Nephron progenitor cell (in vitro differentiated cells): ENCODE measurements at places on chromosomes 4 and X.

- no peak for DNase-seq
Observed at GRCh38 chr4:2621419-2621818, 85.0 kb downstream of the FAM193A start.

DNA sequence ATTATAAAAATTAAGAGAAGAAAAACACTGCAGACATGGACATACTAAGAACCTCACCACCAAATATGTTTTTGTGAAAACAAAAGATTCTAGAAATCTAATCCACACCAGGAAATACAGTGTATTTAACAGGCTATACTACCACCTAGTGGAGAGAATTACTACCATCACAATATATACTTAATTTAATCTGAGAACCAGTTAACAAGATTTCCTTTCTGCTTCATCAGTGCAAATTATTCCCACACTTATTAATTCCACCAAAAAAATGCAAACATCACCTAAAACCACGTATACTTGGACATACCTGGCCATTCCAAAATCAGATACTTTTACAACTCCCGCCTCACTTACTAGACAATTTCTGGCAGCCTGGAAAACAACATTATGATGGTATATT, 7.0 kb upstream of the TXK start:
- no peak for DNase-seq

- no peak for DNase-seq
Observed at GRCh38 chr4:56870946-56871345, 36.8 kb upstream of the REST start.

GRCh38 chrX:136019226-136019625, 34.0 kb downstream of the SLC9A6 start:
- no peak for DNase-seq

GRCh38 chrX:13888284-13888683, 71.4 kb upstream of the GPM6B start:
- DNase-seq, result no peak

- no peak for DNase-seq
Observed at GRCh38 chr4:907691-908425, 24.3 kb downstream of the GAK start.

GRCh38 chrX:129939986-129940385, 34.0 kb downstream of the UTP14A start:
- no peak for DNase-seq

- no peak for DNase-seq
Observed at GRCh38 chrX:41022566-41022965, 62.7 kb upstream of the USP9X start.

GRCh38 chrX:84340968-84341367, 153.0 kb upstream of the RPS6KA6 start:
- no peak for DNase-seq

GRCh38 chr4:139171876-139172691, 4.9 kb downstream of the ELF2 start:
- no peak for DNase-seq

DNA sequence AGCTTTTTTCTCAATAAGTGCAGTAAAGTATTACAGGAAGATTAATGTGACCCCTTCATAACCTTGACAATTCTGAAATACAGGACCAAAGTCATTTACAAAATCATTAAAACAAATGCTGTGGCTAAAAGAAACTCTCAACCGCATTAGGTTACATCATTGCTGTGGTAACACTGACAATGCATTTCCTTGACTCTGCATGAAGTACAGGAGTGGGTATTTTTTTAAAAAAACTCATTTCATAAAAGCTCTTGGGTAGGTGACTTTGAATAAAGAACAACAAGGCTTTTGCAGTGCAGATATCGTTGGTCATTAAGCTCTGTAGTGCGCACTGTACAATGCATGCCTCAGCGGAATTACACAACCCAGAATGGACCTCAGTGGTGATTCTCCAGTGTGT, 23.4 kb upstream of the XK start:
- DNase-seq, result no peak

GRCh38 chr4:146943691-146944375, 1.8 kb downstream of the TTC29 start:
- no peak for DNase-seq

DNA sequence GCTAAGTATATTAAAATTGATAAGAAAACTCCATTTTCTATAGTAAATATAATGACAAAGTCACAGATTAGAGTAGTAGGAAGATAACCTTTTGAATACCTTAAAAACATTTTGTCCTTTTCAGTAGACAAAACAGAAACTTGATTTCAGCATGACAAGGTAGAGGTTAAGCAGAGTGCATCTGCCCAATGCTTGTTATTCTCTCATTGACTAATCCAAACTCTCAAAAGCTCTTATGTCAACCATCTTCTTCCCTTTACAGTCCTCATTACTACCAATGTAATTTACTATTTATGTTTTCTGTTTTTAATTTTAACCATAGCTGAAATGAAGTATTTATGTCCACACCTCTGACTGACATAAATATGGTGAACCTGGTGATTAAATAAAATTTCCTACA, 11.1 kb downstream of the NIPAL1 start:
- DNase-seq, result no peak

DNA sequence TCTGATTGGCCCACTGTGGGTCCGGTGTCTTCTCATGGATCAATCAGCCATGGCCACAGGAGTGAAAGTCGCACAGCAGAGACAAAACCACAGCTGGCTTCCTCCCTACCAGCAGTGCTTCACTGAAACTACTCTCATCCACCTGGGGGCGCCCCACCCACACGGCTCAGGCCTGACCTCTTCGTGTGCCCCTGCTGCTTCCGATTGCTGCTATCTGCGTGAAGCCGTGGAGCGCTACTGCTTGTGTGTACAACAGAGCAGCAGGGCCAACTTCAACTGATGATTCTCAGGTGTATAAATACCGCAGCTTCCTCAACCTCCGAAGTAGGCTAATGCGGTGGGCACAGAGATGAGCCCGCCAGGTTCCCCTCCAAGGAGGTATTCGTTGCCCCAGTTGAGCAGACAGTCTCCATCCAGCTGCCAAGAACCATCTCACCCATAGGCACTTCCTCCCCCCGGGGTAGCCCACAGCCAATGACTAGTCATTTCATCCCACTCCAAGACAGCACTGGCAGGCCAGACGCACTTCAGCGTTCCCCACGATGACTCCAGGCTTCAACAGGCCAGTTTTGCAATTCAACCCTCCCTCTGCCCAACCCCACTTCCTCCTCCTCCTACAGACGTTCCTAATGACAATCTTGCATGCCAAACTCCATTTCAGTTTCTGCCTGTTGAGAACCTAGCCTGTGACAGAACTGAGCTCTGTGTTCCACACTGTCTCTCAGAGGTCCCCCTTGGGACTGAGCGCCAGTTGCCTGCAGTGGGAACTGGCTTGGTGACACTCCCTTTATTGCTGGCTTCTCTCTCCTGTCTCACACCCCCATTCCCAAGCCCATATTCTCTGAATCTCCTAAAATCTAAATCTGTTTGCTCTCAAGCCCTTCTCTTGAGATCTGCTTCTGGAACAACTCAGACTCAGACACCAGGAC, 41.3 kb upstream of the ATP6AP2 start:
- peak; percentile 16 for DNase-seq

- peak; percentile 61 for DNase-seq
Observed at GRCh38 chrX:119757979-119758730, at the start of gene SOWAHD. SOWAHD (plus strand) TSS chrX:119758588; CDS start chrX:119758668, 80 bp downstream.

DNA sequence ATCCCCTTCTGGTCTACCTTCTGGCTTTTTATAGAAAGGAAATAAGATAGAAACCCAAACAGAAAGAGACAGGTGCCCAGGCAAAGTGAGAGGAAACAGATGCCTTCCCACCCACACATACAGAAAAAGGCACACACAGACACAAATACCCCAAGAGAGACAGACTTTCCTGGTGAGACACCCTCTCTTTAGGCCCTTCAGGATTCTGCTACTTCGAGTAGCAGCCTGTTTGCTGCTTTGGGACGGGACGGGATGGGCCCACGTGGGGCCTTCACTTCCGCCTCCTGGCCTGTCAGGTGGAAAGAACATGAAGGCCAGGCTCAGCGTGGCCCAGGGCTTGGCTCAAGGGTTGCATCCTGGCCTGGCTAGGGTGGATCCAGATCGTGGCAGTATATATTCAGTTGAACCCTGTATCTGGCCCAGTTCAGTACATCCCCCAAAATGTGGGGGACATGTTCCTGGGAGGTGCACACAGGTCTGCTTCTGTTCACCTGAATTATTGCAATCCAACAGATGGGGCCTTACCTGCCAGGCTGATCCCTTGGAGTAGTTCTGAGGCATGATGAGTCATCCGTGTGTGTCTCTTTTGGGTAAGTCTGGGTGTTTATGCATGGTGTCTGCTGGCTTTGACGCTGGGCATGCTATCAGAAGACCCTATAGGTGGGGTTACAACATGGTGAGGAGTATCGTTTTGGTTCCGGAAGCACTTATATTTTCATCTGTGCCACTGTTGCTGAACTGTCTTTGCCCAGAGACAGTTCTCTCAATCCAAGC, 2.4 kb downstream of the ZNF275 start:
- no peak for DNase-seq

DNA sequence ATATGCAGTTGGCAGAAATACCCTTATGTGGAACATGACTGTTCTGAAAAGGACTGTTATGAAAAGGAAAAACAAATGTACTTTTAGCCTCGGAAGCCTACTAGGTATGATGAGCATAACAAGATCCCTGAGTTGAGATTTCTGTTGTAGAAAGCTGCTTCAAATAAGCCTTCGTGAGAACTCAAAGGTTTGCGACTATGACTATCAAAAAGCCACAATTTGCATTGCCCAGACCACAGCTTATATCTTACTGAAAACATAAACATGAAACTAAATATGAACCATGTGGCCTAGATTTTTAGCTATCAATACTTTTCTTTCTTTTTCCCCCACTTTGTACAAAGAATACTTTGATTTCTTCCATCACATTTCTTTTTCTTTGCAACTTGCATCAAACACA, 398.2 kb upstream of the LCORL start:
- no peak for DNase-seq

DNA sequence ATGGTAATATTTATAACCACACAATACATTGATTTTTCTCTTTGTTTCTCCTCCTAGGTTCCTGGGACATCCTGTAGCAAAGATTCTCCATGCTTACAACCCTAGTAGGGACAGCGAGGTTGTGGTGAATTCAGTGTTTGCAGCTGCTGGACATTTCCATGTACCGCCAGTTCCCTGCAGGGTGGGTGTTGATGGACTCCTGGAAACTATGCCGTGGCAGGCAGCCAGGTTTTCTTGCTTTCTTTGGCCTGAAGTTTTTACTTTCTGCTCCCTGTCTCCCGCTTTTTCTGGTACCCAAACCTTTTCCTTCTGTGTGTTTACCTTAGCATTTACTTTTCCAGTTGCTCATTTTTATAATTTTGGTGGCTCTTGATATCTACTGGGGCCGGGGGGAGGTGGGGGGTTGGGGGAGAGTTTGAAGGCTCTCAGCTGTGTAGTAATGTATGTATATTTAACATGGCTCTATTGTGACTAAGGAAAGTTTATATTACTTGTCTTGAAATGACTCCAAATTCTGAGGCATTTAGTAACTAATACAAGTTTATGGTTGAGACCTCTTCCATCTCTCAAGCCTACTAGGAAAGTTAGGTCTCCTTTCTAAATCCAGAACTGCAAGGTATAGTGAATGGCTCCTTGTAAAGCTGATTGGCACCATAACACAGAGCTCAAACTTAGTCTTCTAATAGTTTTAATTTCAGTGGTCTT, 89.7 kb downstream of the TMEM131L start:
- no peak for DNase-seq

DNA sequence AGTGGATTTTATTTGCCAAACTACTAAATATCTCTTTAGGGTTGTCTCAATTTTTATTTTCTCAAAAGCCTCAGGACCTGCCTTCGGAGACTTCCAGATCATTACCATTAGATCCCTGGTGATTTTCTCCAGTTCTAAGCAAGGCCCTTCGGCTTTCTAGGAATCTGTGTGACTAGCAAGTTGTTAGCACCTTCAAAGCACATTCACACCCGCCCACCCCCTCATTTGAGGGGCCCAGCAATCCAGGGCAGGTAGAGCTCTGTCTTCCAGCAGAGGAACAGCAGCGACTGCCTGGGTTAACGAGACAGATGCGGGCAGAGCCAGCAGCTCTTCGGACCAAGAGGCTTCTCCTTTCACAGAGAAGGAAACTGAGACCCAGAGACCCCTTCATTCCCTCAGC, 2.0 kb downstream of the WDR1 start:
- no peak for DNase-seq

DNA sequence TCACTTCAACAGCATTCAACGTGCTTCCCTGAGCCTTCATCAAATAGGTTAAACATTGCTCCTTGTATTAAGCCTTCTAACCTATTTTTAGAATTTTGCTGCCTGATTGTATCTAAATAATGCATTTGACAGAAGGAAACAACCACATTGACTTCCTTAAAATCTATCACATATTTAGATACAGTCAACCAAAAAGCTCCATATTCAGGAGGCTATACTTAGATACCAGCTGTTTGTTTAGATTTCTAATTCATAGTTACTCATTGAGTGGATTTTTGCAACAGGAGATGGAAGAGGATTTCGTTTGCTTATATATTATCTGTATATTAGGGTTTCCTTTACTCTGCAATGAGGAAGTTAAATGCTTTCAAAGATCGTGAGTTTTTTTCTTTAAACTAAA, 241.1 kb upstream of the PPP1R2C start:
- DNase-seq, result no peak

GRCh38 chr4:68724426-68724825, 54.0 kb upstream of the UGT2B15 start:
- DNase-seq, result no peak

DNA sequence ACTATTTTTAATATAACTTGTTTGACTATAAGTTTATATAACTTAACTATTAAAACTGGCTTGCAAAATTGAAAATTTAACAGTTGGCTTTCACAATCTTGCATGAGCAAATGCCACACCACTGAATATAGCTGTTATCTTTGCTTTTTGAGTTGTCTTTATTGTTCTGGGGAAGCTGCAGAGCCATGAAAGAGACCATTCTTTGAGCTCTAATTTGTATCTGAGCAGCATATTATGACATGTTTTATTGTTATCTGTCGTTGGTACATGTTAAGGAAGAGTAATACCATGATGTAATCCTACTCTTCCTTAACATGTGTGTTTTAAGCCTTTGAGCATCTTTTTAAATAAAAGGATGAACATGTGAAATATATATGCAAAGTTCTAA, 97.1 kb upstream of the ANK2 start:
- no peak for DNase-seq

GRCh38 chrX:46398126-46398525, 147.1 kb downstream of the ZNF674 start:
- no peak for DNase-seq

DNA sequence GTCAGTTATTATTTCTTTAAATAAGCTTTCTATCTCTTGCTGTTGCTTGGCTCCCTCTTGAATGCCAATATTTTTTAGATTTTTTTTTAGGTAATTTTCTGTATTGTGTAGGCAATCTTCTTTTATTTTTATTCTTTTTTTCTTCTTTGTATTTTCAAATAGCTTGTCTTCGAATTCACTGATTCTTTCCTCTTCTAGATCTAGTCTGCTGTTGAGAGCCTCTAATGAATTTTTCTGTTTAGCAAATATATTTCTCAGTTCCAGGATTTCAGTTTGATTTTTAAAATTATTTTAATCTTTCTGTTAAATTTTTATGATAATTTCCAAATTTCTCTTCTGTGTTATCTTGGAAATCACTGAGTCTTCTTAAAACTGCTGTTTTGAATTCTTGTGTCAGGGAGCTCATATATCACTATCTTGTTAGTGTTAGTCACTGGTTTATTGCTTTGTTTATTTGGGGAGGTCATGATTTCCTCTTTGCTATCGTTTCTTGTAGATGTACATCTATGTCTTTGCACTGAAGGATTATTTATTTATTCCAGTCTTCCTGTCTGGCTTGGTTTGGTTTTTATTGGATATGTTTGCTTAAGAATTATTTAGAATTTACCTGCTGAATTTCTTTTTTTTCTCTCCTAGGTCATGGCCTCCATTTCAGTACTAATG, 39.9 kb upstream of the GPRIN3 start:
- DNase-seq, result no peak

GRCh38 chr4:46839128-46839527, 69.9 kb downstream of the COX7B2 start:
- DNase-seq, result no peak
